Prostate gland (tissue), 2 donors: ENCODE measurements at places on chromosomes 12 and 14. TPM values are rescaled to one million over a fixed set of nuclear protein-coding genes. Genes with fewer than 3 reads are reported as not detected.
A peak's percentile ranks its signal among the peaks of the same experiment; 100 is the strongest.

Gene BATF
- 3.1 TPM for total RNA-seq

Gene KRT79
- total RNA-seq = not detected

Gene TAS2R46
- 2.0 TPM for total RNA-seq

GRCh38 chr12:94100211-94100627 is 48.2 kb upstream of the PLXNC1 start:
- no peak for DNase-seq

GRCh38 chr12:8554451-8555195 is 13.9 kb upstream of the CLEC4E start:
- DNase-seq = no peak

DNA sequence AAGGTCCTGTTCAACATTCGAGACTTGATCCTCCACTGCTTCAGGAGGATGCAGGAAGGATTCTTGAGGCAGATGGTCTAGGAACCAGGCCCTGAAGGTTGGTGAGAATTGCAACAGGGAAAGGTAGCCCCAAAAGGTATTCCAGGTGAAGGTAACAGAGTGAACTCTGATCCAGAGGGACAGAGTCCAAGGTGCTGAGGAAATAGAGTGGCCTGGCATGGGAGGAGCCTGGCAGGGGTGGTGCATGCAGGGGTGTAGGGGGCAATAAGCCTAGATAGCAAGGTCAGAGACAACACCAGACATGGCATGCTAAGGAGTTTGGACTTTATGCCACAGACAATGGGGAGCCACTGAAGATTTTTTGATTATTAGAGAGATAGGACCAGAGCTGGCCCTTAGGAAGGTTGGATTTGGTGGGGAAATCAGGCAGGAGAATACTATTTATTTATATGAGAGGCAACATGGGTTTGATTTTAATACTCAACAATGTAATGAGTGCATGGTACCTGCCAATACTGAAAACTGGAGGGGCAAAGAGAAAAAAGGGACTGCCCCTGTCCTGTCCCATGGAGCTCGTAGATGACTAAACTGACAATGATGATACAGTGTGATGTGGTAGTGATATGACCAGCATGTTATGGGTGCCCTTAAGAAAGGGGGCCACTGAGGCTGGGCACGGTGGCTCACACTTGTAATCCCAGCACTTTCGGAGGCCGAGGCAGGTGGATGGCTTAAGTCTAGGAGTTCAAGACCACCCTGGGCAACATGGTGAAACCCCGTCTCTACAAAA is 50.5 kb upstream of the TMED10 start:
- DNase-seq = no peak

GRCh38 chr12:124626971-124627411 is 59.6 kb upstream of the NCOR2 start:
- DNase-seq = no peak

- DNase-seq = no peak
These were observed 22.3 kb upstream of the TDRD9 start for GRCh38 chr14:103905842-103906456.

DNA sequence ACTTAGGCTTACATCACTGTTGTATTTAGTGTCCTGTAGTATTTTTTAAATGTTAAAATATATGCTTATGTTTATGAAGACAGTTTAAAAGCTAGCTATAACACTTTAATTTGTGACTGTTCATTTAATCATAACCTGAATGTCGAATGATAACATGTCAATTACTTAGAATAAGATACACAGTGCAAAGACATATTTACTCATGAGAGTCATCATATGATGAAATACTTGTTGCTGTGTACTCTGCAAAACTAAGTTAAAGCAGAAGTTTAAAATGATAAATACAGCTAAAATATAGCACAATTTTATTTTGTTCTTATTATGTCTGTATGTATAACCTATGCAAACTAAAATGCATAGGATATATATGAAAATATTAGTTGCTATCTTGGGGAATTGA is 497.4 kb downstream of the FSCB start:
- no peak for DNase-seq

DNA sequence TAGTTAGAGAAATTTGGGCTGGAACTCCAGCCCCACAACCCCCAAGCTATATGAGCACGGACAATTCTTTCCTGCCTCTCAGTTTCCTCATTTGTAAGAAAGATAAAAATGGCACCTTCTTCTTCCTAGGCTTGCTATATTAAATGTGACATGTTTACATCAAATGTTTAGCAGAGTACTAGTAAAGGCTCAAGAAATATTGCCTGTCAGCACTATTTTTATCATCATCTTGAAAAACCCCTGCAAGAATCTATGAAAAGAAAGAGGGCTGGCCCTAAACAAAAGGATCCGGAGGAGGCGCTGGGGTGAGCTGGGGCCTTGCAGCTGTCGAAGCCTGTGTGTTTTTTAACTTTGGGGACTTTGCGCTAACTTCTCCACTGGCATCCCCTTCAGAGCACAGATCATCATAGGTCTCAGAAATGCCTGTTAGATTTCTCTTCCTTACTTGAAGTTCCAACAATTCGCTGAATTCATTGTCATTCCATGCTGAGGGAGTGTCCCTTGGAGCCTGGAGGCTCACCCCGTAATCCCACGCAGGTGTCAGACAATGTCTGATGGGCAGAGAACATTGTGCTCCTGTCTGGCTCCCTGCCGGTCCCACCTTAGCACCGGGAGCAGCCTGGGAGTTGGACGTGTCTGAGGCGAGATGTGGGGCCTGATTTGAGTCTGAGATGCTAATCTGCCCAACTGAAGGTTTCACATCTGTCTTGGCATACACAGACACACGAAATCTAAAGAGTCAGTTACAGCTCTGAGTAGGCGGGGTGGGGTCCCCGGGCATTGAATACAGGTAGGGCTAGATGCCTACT is 206.8 kb downstream of the NUAK1 start:
- DNase-seq = peak; percentile 57
